ENCODE measurements at places on chromosomes 5 and 9. TPM values are rescaled to one million over a fixed set of nuclear protein-coding genes. Genes with fewer than 3 reads are reported as not detected.

CMBL gene
- 48.6 TPM for polyA plus RNA-seq

TMOD1 gene
- polyA plus RNA-seq, result 0.55 TPM

CCL19 gene
- not detected for polyA plus RNA-seq

DIRAS2 gene
- polyA plus RNA-seq, result 4.6 TPM

RGS7BP gene
- 7.7 TPM for polyA plus RNA-seq

THBS4 gene
- 10.9 TPM for polyA plus RNA-seq

CA9 gene
- polyA plus RNA-seq, result 1.2 TPM

ENTPD8 gene
- polyA plus RNA-seq, result 0.68 TPM

ZNG1C gene
- polyA plus RNA-seq, result 34.2 TPM

PRRT1B gene
- polyA plus RNA-seq, result 1.3 TPM

LMAN2 gene
- 123 TPM for polyA plus RNA-seq

PCDHA4 gene
- polyA plus RNA-seq, result 0.57 TPM

GLT6D1 gene
- polyA plus RNA-seq, result not detected

PPP1R2B gene
- not detected for polyA plus RNA-seq

NUP188 gene
- 60.5 TPM for polyA plus RNA-seq

TAF11L8 gene
- not detected for polyA plus RNA-seq

ENHO gene
- polyA plus RNA-seq, result 1.7 TPM

PCDHA6 gene
- 0.46 TPM for polyA plus RNA-seq

ALDH1B1 gene
- 33.9 TPM for polyA plus RNA-seq

AFAP1L1 gene
- polyA plus RNA-seq, result 18.5 TPM

ZNF462 gene
- 30.9 TPM for polyA plus RNA-seq

CFAP90 gene
- polyA plus RNA-seq, result 4.8 TPM

CNOT8 gene
- polyA plus RNA-seq, result 80.8 TPM

CCDC152 gene
- polyA plus RNA-seq, result 16.3 TPM

TMEM8B gene
- 28.7 TPM for polyA plus RNA-seq

CARD9 gene
- 2.1 TPM for polyA plus RNA-seq

PFN3 gene
- 0.91 TPM for polyA plus RNA-seq

DAPK1 gene
- 89.5 TPM for polyA plus RNA-seq

PDGFRB gene
- polyA plus RNA-seq, result 146 TPM

SLC34A3 gene
- 5.1 TPM for polyA plus RNA-seq

GLRA1 gene
- polyA plus RNA-seq, result 0.24 TPM

AMBP gene
- polyA plus RNA-seq, result 1.3 TPM

AGXT2 gene
- polyA plus RNA-seq, result 55.7 TPM

ZBTB26 gene
- 18.4 TPM for polyA plus RNA-seq

DRD1 gene
- 0.03 TPM for polyA plus RNA-seq

SLC36A3 gene
- polyA plus RNA-seq, result not detected

PCDHGB6 gene
- polyA plus RNA-seq, result 7.2 TPM

PCDHB15 gene
- polyA plus RNA-seq, result 15.2 TPM

PCDHGA12 gene
- 2.4 TPM for polyA plus RNA-seq

TLX3 gene
- polyA plus RNA-seq, result not detected

IL11RA gene
- polyA plus RNA-seq, result 59.6 TPM

RAD23B gene
- 135 TPM for polyA plus RNA-seq

CDKN2A gene
- polyA plus RNA-seq, result not detected

SLC9A3 gene
- polyA plus RNA-seq, result 60.5 TPM

NPM1 gene
- 1,626 TPM for polyA plus RNA-seq

C9orf153 gene
- polyA plus RNA-seq, result 0.10 TPM

MOB3B gene
- polyA plus RNA-seq, result 23.9 TPM

NAIF1 gene
- 9.5 TPM for polyA plus RNA-seq

RAB3C gene
- polyA plus RNA-seq, result 3.3 TPM

C9orf152 gene
- 0.52 TPM for polyA plus RNA-seq

RNF208 gene
- polyA plus RNA-seq, result 5.4 TPM

SHLD3 gene
- polyA plus RNA-seq, result 4.1 TPM
